Inflammatory macrophage (primary cell): ENCODE measurements at places on chromosomes 3 and 15.

DNA sequence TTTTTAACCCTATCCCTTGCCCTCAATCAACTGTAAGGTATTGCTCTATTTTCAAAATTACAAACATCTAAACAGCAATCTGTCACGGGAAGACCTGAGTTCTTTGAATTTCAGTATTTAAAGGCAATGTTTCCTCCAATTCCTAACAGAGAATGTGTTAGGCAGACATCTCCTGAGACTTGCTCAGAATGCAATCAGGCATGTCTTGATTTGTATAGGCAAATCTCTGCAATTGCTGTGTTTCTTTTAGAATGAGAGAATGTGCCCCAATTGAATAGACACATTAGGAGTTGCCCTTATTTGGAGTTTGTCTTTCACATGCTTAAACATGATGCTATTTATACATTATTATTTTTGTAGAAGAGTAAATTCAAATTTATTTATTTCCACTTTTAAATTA, 205.6 kb downstream of the CADM2 start:
- no peak for DNase-seq

DNA sequence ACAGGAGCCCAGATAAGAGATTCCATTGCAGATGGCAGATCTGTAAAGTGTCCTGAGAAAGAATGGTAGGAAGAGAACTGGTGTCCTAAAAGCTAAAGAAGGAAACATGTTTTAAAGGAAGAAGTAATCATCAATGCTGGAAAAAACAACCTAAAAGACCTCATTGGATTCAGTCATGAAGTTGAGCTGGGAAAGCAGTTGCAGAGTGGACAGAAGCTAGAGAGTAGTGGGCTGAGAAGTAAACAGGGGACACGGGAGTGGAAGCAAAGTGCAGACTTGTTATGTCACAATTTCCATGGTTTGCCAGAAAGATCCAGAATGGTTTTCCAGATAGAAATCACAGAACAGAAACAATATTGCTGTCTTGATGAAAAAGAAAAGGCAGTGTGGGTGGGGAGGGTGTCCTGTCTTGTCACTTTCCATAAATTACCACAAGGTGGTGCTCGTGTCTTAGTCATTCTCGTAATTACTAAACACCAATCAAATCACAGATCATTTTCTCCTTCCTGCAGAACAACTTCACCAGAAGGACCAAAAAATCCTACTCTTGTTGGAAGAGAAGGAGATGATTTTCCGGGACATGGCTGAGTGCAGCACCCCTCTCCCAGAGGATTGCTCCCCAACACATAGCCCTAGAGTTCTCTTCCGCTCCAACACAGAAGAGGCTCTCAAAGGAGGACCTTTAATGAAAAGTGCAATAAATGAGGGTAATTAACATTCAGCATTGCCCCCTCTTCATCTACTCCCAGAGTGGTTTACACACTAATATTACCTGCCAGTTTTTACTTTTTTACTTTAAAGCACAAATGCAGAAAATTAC, 64.5 kb downstream of the KLHL25 start:
- DNase-seq, result peak; percentile 71

GRCh38 chr3:151814588-151814987, 672 bp downstream of the AADAC start:
- no peak for DNase-seq

GRCh38 chr3:197471221-197472010, 84.4 kb downstream of the BDH1 start:
- no peak for DNase-seq

GRCh38 chr3:45486136-45486535, 97.8 kb downstream of the LARS2 start:
- DNase-seq, result no peak

DNA sequence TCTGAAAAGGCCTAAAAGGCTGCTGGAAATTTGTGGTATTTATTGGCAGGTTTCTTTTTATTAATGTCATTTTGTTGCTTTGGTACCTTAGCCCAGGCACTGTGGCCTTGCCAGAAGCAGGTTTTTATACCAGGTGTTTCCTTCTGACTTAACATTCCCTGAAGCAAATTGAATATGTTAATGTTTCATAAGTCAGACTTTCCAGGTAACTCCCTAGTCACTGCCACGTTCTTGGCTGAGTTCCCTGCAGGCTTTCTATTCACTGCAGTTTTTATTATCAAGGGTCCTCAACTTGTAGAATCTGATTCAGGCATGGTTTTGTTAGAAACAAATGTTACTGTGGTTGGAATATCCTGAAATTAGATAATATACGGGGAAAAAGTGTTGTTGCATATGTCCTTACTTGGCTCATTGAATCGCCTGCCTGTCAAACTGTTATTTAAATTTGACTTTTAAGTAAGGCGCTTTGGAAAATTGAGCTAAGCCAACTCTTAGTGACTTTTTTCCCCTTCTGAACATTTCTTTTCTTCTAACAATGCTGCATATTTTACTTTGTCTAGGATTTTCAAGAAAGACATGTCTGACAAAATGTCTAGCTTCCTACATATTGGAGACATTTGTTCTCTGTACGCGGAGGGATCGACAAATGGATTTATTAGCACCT, 22.9 kb downstream of the ITPR1 start:
- DNase-seq, result no peak

GRCh38 chr3:107739227-107739626, 216.5 kb downstream of the BBX start:
- no peak for DNase-seq

DNA sequence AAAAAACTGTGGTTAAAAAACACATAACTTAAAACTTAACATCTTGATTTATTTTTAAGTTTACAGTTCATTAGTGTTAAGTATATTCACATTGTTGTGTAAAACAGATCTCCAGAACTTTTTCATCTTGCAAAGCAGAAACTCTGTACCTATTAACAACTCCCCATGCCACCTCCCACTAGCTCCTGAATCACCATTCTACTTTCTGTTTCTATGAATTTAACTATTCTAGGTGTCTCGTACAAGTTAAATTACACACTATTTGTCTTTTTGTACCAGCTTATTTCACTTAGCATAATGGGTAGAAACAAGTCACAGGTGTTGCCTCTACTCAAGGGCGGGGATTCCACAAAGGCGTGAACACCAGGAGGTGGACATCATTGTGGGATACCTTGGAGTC, 43.2 kb downstream of the CRTC3 start:
- DNase-seq, result no peak

GRCh38 chr3:130725746-130726145, 20.9 kb downstream of the PIK3R4 start:
- DNase-seq, result no peak

DNA sequence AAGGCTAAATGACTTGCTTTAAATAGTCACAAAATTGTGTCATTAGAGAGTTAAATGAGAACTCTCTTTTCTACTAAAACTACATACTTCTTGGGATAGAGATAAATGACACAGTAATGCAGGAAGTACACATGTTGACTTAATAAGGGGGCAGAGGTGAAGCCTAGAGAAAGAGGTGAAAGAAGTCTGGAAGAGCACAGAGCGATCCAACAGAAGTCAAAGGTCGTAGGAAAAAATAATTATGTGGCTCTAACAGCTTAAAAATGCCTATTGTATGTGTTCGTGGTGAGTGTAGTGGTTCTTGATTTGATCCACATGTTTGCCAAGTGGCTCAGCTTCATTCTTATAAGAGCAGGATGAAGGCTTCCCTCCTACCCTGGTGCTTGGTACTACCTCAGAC, 61.7 kb downstream of the TMEM212 start:
- DNase-seq, result no peak

DNA sequence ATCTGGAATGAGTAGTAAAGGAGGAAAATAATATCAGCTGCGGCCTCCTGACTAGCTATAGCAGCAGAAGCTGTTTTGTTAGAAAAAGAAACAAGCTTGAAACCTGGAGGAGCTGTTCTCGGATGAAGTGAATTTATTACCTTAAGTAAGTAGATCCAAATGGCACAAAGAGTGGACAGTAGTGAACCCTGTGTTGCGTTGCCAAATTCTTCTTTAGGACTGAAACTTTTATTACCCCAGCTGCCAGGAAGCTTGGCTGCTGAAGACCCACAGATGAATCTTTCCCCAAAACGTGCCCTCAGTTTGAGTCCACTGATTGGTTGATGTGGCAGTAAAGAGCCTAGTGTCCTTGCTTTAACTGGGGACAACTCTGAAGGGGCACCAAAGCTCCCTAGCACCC, 366.8 kb upstream of the GBE1 start:
- no peak for DNase-seq

- DNase-seq, result no peak
Measured at GRCh38 chr3:142888481-142889211, at the start of gene PCOLCE2. PCOLCE2 (minus strand) TSS chr3:142889083; CDS start chr3:142888896, 187 bp downstream.

DNA sequence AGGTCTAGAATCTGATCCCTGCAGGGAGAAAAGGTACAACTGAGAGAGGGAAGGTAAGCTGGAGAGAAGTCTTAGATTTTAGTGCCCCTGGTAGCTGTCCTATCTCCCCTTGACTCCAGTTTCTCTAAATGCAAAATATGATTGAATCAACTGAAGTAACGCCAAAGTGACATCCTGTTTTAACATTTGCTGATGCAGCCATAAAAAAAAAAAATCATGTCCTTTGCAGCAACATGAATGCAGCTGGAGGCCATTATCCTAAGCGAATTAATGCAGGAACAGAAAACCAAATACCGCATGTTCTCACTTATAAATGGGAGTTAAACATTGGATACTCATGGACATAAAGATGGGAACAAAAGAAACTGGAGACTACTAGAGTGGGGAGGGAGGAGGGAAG, 42.4 kb upstream of the LCTL start:
- no peak for DNase-seq

DNA sequence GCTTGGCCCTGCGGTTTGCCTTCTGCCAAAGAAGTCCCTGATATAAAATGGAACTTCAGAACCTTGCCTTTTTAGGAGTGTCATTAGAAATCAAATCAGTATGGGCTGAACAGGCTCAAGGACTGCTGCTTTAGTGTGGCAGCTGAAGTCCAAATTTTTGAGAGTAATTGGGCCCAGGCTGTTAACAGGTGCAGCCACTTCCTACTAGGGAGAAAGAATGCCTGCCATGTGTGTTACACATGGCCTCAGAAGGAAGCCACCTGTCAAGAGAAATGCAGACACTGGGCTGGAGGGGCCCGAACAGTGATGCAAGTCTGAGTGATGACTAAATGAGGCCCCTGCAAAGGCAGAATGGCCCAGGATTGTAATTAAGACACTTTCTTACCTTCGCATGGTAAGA, 786.7 kb upstream of the CFAP20DC start:
- no peak for DNase-seq

- no peak for DNase-seq
Measured at GRCh38 chr15:59993950-59994401, 10.1 kb upstream of the FOXB1 start.

DNA sequence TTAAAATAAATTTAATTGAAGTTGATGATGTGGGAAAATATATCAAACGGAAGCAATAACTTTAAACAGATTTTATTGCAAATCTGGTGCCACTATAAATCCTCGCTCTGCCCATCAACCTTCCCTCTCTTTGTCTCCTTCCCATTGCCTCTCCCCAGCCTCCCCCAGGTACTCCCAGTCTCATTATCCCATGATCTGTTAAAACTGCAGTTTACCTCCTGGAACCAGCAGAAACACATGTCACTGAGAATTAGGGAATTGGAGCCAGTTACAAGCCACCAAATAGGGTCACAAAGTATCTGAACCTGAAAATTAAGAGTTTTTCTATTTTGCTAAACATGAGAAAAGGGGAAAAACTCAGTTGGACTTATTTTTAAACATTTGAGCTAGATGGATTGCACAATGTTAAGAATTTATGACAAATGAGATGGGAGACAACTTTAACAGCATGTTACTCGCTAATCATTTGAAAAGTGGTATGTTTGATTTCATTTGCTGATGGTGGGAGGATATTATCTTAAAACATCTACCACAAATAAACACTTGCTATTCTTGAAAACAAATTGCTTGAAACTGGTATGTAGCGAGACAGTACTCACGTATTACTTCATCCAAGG, 2.4 kb downstream of the PLCH1 start:
- DNase-seq, result no peak

- DNase-seq, result no peak
Measured at GRCh38 chr3:183572935-183573334, 17.4 kb upstream of the KLHL6 start.

DNA sequence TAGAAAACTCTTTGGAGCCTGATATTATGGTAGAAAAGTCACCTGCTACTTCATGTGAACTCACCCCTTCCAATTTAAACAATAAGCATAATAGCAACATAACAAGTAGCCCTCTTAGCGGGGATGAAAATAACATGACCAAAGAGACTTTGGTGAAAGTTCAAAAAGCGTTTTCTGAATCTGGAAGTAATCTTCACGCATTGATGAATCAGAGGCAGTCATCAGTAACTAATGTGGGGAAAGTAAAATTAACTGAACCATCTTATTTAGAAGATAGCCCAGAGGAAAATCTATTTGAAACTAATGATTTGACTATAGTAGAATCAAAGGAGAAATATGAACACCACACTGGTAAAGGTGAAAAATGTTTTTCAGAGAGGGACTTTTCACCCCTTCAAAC, 5.1 kb upstream of the SCG5 start:
- no peak for DNase-seq
